ENCODE measurements at places on chromosomes 5 and 9.

GRCh38 chr9:38652486-38652885 is 32.1 kb upstream of the ANKRD18A start:
- DNase-seq = no peak

DNA sequence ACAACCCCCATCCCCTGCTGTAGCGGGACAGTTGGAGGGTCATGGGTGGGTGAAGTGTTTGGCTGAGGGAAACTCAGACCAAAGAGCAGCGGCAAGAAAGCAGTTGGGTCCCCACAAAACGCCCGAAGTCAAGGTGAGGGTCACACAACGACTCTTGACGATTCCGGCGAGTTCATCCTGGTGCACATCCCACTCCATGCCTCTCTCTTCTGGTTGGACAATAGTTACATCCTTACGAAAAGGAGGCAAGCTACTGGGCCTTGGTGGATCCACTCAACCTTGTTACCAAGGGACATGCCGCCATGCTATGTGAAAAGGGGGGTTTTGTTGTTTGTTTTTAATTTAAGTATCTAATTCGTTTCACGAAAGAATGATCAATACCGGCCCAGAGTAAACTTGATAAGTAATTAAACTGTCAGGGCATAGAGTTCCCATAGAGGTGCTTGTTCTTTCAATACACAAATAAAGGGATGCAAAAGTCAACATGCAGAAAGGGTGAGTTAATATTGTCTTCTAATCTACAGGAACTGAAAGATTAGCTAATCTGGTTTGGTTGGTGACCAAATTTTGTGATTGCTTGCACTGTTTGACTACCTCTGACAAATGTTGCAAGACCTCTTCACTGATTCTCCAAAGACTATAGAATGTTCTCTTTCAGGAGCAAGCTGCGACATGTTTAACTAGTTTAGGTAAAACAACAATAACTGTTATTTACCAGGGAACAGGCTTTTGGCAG is 732 bp upstream of the SMIM15 start:
- DNase-seq = peak; percentile 41

DNA sequence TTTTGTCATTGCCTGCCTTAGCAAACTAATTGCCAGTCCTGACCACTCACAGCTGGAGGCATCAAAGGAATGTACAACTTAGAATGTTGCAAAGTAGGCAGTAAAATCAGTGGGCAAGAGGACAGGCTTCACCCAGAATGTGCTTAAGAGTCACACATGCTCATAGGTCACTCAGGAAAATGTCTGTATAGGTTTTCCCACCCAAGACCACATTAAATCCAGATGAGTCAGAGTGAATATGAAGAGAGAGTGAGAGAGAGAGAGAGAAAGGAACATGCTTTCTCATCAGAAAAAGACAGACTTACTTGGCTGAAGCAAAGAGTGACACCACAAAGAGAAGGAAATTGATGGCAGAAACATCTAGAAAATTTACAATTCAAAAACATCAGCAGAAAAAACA is 37.9 kb downstream of the PLEKHG4B start:
- peak; percentile 84 for DNase-seq

- DNase-seq = no peak
These were observed 446.4 kb downstream of the ISL1 start for GRCh38 chr5:51829691-51830090.

GRCh38 chr9:79026316-79026715 is 545.4 kb upstream of the TLE4 start:
- DNase-seq = no peak

DNA sequence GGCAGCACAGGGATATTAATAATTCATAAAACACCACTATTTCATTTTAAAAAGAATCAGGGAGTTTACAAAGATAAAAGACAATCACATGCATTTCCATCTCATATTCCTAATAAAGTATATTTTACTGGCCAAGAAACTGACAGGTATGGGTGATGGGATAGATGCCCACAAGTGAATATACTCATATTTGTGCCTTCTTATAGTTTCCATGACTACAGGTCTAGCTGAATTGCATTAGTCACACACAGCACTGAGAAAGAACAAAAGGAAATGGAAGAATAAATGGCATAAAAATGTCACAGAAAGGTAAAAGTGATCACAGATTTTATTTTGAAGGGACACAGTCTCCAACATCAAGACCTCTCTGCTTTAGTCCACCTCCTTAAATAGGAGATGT is 193.5 kb downstream of the PLK2 start:
- no peak for DNase-seq

DNA sequence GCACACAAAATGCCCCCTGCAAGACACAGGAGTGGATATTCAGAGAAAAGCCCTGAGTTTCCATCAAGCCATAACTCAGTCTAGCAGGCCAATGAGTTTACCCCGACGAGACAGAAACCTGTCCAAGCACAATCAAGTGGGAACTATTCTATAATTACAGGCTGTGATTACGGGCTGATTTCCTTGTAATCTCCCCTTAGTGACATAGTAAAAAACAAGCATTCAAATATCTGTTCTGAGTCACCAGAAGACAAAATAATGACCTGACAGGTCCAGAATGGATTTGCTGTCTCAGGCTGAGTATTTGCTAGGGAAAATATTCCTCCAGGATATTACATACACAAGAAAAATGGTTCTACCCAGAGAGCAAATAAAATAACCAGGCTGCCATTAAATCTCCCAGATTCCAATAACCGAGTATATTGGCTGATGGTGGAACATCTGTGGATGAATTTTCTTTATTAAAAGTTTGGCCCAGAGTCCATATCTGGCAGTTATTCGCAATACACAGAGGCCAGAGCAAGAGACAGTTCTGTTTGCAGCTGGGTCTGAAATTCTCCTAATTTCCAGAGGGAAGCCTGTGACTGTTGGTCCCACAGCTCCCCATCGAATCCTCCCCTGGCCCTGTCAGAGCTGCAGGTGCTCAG is 35.8 kb downstream of the OLFM1 start:
- no peak for DNase-seq

DNA sequence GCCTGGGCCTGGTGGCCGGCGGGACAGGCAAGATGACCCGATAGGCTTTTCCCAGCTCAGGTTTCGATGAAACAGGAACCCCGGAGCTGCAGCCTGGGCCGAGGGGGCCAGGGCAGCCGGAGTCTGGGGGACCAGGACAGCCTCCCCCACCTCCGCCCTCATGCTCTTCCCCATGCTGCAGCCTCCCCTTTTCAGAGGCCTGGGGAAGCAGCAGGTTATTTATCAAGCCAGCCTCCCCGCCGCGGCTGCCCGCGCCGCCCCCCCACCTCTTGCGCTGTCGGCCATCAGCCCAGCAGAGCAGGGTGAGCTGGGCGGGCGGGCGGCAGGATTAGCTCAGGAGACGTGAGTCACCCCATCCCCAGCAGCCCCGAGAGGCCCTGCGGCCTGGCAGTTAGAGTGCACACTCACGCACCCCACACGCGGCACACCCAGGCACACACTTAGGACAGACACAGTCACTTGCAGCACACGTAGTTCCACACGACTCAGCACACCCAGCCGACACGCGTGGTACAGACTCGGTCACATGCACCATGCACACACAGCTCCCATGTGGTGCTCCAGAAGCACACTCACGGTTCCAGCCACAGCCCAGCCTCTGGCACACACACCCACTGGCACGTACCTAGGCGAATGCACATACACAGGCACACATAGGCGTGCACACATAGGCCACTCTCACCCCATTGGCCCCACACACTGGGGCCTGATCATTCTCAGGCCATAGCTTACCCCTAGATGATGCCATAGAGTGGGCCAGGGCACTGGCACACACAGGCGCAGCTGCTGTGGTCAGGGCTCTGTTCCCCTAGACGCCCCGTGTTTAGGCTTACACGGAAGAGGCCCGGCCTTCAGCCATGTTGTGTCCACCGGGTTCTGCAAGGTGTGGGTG is 13.0 kb downstream of the CXXC5 start:
- peak; percentile 82 for DNase-seq

DNA sequence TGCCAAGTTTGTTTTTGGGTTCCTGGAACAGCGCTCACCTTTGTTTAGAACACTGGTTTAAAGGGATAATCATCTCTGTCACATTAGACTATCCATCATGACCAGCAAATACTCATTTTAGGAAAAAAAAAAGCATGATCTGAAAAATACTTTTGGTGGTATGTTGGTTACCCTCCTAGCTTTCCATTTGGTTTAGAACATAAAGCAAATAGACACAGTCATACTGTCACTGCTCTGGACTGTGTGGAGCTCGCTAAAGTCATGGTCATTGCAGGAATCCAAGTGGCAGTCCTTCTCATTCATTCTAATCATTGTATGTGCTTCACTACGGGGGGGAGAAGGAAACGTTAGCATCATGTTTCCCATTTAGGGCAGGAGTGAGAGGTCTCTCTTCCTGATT is 83.5 kb downstream of the PIK3R1 start:
- DNase-seq = no peak

Data from HCEC 1CT (cell line).